ENCODE measurements at places on chromosomes 5 and 9.

DNA sequence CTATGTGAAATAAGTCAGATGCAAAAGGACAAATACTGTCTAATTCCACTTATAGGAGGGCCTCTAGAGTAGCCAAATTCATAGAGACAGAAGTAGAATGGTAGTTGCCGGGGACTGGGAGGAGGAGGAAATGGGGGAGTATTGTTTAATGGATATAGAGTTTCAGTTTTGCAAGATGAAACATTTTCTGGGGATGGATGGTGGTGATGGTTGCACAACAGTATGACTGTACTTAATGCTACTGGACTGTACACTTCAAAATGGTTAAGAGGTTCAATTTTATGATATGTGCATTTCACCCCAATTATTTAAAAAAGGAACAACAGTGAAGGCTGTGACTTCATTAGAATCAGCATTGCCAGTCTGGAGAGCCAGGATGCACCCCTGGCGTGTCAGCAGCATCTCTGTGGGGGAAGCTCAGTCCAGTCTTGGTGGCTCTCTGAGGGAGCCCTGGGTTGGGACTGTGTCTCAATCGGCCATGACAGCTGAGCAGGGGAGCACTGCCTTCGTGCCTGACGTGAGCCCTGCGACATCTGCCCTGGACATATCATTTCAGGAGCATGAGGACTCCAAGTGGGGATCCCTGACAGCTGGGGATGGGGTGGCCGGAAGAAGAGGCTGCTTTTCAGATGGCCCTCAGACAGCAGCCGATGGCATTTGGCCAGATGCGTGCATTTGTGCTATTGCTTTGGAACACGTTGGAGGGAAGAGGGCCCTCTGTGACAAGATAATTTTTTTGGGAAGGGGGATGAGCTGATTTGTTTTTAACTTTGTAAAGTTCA is 130.8 kb upstream of the STC2 start:
- DNase-seq: peak; percentile 53

DNA sequence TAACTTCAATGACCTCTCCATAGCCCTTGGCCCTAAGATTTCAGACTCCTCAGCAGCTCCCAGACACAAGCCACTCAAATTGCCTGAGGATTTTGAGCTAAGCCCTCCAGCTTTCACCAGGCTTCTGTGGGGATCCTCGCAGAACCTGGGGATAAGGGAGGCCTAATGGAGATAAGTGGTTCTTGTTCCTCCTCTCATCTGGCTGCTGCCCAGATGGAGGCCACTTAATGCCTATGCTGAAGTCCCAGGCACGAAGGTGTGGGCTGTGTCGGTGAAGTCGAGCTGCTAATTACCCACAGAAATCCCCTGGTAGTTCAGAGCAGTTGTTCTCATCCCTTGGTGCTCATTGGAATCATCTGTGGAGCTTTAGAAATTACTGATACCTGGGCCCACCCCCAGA is 10.3 kb upstream of the FAT2 start:
- DNase-seq: no peak

GRCh38 chr5:109315245-109315644 is 94.5 kb downstream of the PJA2 start:
- no peak for DNase-seq

GRCh38 chr5:32851559-32852173 is 140.5 kb downstream of the NPR3 start:
- DNase-seq: no peak

DNA sequence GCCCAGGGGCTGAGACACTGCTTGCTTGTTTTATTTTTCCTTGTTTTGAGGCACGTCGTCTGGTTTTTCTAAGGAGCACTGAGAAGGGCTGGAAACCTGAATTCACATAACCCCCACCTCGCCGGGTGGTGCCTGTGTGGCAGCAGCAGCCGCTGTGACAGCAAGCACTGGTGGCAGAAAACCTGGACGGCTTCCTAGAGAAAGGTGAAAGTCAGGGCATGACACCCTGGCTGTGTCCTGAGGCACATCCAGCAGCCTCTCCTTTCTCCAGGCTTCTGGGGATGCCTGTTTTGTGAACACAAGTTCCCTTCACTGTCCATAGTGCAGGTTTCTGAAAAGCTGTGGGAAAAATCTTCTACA is 29.2 kb downstream of the MRPL36 start:
- DNase-seq: no peak

GRCh38 chr9:114202849-114203248 is 47.5 kb downstream of the COL27A1 start:
- DNase-seq: no peak

DNA sequence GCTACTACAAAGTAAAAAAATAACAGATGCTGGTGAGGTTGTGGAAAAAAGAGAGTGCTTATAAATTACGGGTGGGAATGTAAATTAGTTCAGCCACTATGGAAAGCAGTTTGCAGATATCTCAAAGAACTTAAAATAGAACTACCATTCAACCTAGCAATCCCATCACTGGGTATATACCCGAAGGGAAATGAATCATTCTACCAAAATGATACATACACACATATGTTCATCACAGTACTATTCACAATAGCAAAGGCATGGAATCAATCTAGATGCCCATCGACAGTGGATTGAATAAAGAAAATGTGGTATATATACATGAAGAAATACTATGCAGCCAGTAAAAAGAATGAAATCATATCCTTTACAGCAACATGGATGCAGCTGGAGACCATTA is 6.3 kb upstream of the TEX10 start:
- DNase-seq: no peak

DNA sequence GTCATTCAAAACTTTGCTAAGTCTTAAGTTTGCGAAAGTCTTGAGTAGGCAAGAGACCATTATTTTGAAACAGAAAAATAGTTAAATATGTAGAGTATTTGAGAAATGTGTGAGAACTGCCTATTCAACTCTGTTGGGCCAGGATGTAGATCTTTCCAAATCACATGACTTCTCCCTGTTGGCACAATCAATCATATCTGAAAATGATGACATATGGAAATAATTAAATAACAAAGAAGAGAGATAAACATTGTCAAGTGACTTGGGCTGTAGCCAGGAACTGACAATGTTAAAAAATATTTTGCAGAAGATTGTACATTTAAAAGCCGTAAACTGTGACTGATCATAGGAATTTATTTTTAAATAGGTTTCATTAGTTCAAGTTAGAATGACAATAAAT is 104.6 kb upstream of the IL6ST start:
- no peak for DNase-seq

DNA sequence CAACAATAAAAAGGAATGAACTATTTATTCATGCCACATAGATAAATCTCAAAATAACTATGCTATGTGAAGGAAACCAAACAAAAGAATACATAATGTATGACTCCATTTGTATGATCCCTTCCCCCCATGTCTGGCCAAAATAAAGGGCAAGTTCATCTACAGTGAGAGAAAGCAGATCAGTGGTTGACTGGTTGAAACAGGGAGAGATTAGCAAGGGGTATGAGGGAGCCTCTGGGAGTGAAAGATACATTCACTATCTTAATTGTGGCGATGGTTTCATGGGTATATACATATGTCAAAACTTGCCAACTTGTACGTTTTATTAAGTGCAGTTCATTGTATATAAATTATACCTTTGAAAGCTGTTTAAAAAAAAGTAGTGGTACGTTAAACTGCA is 4.8 kb downstream of the PSMD5 start:
- DNase-seq: no peak

- no peak for DNase-seq
These were observed 2.2 kb downstream of the SGCD start for GRCh38 chr5:156329171-156329611.

GRCh38 chr5:34436761-34437501 is 219.2 kb upstream of the RAI14 start:
- peak; percentile 41 for DNase-seq

- no peak for DNase-seq
These were observed 105.4 kb downstream of the SYK start for GRCh38 chr9:90907056-90907445.

- no peak for DNase-seq
These were observed 96.3 kb upstream of the TNPO1 start for GRCh38 chr5:72720205-72720604.

DNA sequence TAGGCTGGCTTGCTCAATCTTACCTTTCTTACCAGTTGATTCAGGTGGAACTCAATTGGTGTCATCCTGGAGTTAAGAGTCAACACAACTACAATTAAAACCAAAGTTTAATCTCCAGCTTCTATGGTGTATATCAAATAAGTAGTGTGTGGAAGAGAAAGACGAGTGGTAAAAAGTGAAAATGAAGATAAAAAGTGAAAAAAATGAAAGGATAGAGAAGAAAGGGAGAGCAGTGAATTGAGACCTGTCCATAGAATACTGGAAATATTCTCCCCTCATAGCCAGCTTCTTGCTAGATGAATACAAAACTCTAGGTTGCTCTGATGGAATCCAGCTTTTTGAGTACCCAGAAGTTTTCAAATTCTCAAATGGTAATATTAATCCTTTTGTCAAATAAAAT is 76.4 kb downstream of the MEGF10 start:
- DNase-seq: no peak

GRCh38 chr5:32304622-32305021 is 8.1 kb downstream of the MTMR12 start:
- no peak for DNase-seq

DNA sequence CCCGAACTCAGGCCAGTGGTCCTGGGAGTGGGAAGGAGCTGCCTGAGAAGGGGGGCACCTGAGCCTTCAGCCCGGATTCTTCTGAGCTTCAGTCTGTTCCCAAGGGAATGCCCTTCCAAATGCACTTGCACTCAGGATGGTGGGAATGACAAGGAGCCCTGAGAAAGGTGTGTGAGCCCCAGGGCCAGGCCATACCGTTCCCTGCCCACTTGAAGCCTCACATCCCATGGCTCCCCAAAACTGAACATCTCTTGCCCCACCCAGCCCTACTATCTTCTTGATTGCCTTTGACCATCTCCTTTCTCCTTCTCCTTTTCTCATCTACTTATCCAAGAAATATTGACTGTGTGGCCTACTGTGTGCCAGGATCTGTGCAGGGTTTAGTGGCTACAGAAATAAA is 84.4 kb upstream of the HSPA9 start:
- DNase-seq: no peak

- DNase-seq: no peak
These were observed 1412.1 kb downstream of the EFNA5 start for GRCh38 chr5:106258591-106259125.

- peak; percentile 87 for DNase-seq
These were observed 156.3 kb upstream of the IER5L start for GRCh38 chr9:129334105-129334935.

DNA sequence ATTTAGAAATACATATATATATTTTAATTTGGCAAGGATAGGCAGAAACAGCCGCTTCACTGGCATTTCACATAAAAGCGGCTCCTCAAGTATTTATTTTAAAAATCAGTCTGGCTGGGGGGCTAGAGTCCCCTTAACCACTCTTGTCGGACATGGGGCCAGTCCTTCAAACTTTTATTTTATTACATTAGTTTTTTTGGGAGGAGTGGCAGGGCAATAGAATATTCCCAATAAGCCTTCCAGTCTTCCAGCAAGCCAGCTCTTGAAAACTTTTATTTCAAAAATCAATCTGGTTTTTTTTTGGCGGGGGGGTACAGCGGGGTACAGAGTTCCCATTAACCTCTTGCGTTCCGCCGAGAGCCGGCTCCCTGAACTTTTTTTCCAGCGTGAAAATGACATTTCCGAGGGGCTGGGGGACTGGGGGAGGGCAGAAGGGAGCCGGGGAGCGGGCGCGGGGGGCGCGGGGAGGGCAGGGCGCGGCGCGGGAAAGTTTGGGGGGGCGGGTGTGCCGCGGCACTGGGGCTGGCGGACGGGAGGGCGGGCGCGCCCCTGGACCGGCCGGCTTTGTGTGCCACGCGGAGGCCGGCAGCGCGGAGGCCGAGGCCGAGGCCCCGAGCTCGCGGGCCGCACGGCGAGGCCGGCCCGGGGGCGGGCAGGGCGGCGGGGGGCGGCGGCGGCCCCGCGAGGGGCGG is 504 bp upstream of the ZNF618 start:
- DNase-seq: no peak

GRCh38 chr9:35918780-35919179 is 9.5 kb downstream of the SPAAR start:
- DNase-seq: no peak

- DNase-seq: no peak
These were observed 6.8 kb upstream of the LRRC14B start for GRCh38 chr5:184471-184870.

GRCh38 chr9:112505607-112506006 is 19.0 kb downstream of the KIAA1958 start:
- DNase-seq: no peak

DNA sequence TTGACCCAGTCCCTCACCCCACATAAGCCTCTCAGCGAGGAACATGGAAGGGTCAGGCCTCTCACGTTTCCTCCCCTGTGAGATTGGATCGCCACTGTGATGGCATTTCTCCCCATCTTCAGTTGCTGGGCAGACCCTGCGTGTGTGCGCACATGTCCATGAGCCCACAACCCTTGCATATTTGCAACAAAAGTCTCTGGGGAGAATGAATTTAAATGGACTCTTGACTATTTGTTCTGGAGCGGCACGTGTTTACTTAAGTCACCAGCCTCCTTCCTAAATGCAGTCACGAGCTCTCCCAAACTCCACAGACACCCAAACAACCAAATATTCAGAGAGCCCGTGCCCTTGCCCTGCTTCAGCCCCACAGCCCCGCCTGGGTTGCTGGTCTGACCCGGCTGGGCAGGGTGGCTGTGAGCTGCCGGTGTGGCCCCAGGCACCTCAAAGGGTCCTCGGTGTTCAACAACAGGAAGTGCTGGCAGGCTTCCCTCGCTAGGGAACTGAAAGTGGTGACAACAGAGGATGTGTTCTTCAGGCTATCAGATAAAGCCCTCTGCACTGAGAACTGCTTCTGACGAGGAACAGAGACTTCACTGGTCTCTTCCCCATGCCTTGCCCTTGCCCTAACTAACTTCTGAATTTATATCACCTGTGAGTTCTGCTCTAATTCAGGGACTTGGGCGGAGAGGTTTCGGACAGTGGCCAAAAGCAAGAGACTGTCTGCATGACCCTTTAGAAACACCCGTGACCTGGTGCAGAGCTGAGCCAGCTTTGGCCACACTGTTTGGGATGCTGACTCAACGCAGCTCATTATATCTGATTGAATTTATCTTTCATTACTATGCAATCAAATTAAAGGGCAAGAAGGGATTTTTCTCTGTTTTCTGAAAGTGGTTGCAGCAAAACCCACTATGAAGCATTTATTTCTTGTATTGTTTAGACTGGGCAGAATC is 19.2 kb upstream of the CD180 start:
- no peak for DNase-seq

DNA sequence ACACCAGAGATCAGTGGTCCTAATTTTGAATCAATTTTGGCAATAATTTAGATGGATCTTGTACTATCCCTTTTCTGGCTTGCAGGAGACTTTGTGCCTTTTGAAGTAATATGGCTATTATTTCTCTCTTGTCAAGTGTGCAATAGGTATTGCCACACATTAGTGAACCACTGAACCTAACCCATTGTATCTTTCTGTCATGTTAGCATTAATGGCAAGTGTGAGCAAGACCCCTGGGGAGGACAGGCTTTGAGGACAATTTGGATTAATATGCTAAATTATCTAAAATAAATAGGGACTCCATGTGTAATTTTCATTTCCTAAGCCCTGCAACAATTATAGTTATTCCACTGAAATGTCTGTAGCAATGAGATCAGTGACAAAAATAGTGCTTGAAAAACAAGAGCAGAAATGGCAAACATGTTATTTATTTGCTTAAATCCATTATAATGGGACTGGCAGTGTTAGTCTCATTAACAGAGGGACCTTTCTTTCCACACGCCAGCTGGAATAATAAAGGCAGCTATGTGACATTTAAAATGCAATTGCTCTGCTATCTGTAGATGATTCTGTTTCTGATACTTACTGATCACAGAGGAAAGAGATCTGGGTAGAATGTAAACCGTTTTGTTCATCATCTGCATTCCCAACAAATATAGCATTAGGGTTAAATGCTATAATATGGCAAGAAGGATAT is 753.3 kb upstream of the ZNF608 start:
- no peak for DNase-seq

GRCh38 chr5:153147891-153148623 is 342.4 kb upstream of the GRIA1 start:
- no peak for DNase-seq

Measured in AG04450 (cell line).